ENCODE measurements at places on chromosomes 3 and 15.
A peak's percentile ranks its signal among the peaks of the same experiment; 100 is the strongest.

GRCh38 chr15:40087068-40087810, 21.4 kb downstream of the BMF start:
- DNase-seq = no peak

DNA sequence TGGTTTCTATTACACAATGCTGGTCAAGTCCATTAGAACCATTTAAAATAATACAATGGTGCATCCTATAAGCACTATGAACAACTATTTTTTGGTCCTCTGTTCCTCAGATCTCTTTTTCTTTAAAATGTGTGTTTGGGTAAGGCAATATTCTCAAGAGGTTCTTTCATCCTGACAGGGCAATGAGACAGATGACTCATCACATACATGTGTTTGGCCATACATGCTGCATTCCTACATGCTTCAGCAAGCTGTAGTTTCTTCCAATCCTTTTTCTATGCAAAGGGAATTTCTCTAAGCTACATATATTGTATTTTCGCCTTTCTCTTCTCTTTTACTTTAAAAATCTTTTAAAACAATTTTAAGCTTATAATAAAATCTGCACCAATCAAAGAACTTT, 52.7 kb downstream of the OTOL1 start:
- DNase-seq = no peak

GRCh38 chr3:67109651-67110204, 111.6 kb downstream of the KBTBD8 start:
- DNase-seq = peak; percentile 57

GRCh38 chr3:140319739-140320138, 358.1 kb upstream of the TRIM42 start:
- no peak for DNase-seq

DNA sequence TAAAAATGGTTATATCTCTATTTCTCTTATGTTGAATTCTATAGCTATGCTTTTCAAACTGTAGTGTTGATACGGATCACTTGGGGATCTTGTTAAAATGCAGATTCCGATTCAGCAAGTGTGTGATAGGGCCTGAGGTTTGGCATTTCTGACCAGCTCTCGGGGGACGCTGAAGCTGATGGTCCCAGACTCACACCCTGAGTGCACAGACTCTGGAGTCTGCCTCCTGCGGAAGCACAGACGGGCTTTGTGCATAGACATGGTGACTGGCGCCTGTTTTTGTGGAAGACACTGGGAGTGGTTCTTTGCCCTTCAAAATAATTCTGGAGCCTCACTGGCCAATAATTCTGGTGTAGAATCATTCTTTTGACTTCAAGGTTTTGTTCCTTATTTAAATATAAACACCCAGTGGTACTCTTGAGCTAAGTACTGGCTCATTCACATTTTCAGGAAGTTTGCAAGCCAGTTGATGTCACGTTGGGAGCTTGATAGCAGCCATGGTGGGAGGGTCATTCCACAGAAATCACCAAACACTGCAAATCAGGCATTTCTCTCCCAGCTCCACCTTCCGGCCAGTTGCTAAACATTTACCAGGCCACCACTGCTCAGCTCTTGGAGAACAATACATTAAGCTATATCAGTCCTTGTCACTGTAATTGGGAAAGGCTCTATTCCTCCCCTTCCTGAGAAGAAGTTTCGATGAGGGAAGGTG, 19.2 kb downstream of the CLDN11 start:
- no peak for DNase-seq

- peak; percentile 84 for DNase-seq
Measured at GRCh38 chr3:158792709-158793108, 9.1 kb upstream of the MFSD1 start.

DNA sequence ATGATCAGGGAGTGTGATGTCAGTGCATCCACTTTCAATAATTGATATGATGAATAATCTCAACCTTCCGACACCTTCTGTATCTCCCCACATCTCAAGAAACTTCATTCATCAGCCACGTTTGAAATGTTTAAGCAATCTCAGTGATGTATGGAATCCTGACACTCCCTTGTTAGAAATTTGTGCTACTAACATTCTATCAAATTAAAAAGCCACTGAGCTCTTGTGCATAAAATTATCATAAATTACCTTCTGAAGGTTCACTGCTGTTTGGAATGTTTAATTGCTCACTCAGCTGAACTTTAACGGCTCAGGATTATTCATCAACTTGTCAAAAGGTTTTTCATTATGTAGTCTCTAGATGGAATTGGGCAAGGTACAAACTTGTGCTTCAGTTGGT, 108.4 kb upstream of the DPH6 start:
- no peak for DNase-seq

GRCh38 chr15:66803182-66803729, 101.2 kb downstream of the SMAD6 start:
- peak; percentile 99 for DNase-seq

- no peak for DNase-seq
Measured at GRCh38 chr3:101802179-101802578, 23.2 kb downstream of the NXPE3 start.

DNA sequence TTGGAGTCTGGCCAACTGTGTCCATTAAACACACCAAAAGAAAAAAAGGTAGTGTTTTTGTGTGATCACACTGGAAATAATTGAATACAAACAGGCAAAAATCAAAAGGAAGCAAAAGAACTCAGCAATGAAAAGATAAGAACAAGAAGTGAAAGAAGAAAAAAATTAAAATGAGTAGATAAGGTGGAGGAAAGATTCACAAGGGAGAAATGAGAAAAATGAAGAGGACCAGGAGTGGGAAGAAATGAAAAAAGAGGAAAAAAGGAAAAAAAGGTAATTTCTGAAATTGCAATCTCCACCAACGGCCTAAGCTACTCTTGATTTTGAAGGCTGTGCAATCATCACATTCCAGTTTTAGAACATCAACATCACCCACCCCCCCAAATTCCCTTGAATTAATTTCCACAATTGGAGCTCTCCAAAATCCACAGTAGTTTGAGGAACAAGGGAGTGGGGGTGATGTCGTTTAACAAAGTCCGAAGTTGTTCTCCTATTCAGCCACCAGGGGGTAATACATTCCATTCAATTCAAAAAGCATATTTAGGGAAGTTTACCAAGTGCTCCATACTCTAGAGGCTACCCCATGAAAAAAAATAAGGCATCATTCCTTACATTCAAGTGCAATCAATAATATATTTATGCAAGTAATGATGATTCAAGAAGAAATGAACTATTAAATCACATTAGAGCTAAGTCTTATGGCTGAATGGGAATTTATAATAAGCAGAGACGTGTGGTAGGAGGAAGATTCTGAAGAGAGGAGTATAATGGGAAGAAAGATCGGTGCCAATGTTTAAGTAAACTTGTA, 37.4 kb downstream of the ZNF860 start:
- DNase-seq = peak; percentile 61

DNA sequence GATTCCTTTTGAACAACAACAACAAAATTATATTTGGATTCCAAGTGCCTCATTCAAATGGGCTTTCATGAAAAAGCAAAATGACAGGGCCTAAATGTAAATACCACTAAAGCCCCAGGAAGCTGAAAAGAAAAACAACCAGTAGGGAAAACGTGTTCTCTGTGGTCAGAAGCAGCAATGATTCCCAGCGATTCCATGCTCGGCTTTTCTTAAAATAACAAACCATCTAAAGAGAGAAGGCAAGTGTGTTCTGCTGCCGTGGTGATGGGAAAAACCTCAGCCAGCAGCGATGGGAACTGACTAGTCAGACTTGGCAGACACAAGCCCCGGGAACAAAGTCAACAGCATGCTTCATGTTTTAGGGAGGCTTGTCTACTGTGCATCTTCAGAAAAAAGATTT, 153.6 kb downstream of the TNIK start:
- DNase-seq = peak; percentile 90

GRCh38 chr3:70358978-70359580, 46.6 kb upstream of the MDFIC2 start:
- DNase-seq = peak; percentile 14

GRCh38 chr15:92665100-92665555, 9.6 kb upstream of the FAM174B start:
- DNase-seq = no peak

DNA sequence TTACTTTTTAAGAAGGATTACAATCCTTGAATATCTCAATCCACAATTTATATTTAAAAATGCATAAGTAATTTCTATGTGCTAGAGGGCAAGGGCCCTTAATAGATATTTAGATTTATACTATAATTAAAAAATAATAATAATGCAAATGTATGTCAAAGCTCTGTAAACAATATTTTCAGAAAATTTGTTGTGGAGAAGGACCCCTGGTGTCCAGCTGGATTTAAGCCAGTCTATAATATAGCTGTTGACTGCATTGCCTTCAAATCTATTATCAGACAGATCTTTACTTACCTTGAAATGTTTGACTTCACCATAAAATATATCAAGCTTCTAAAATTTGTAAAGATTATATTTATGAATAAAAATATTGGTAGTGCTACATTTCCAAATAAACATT, 65.6 kb downstream of the ZBTB20 start:
- DNase-seq = no peak

GRCh38 chr3:122782804-122783203, 10.8 kb downstream of the HSPBAP1 start:
- DNase-seq = no peak

- DNase-seq = no peak
Measured at GRCh38 chr15:39651881-39652280, 71.0 kb downstream of the THBS1 start.

DNA sequence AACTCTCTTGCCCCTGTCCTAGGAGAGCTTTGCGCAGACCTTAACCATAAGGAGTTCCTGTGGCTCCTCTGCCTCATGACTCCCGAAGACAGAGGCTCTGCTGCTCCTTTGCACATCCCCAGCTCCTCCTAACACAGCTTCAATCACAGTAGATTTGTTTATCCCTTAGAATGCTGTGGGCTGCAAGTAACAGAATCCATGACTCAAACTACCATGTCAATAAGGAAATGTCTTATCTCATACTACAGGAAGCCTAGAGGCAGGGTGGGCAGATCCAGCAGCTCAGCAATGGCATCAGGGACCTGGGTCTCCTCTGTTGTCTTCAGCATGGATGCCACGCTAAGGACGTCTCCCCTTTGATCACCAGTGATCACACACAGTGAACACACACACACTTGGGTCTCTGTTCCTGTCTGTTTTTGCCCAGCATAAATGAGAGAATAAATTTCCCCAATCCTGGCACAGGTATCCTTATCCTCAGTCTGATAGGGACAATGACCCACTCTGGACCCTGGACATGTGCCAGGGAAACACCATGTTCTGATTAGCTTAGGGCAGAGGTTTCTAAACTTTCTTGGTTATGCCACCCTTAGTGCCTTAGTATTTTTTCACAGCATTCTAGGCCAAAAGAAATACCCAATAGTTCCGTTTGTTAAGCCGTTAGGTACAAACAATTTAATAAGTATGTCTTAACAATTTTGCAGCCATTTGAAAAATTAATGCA, 46.1 kb upstream of the MRPS22 start:
- DNase-seq = no peak

GRCh38 chr3:10459954-10460754, 45.2 kb downstream of the ATP2B2 start:
- DNase-seq = peak; percentile 71

- DNase-seq = no peak
Measured at GRCh38 chr3:131775650-131776049, 259.2 kb downstream of the CPNE4 start.

- no peak for DNase-seq
Measured at GRCh38 chr15:100980410-100981046, 61.4 kb downstream of the LRRK1 start.

DNA sequence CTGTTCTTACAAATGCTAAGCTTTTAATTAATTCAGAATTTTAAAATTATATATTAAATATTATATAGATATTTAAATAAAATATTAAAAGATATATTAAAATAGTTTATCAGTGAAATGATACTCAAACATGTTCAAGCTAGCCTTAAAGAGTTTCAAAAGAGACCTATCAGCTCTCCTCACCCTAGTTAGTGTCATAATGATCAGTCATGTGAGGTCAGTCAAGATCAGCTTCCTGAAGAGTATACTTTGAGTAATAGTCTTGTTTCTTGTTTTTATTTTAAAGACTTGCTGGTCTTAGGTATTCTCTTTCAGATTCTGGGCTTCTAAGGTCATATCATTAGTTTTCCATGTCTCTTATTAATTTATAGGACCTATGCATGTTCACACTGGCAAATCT, 14.5 kb downstream of the EXOG start:
- no peak for DNase-seq

DNA sequence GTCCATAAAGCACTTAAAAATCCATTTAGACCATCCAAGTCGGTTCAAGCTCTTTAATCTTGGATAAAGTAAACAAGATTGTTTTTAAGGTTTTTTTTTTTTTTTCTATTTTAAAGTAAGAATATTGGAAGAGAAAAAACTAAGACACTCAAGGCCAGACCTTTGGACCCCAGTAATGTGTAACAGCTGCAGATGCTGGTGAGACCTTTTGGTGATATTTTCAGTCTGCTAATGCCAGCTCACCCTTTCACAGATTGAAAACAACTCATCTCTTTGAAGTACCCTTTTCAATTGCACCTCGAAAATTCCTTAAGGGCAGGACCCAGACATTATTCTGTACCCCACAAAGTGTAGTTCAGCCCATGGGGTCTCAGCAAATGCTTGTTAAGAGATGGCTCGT, 260.7 kb upstream of the CTNNB1 start:
- DNase-seq = no peak

DNA sequence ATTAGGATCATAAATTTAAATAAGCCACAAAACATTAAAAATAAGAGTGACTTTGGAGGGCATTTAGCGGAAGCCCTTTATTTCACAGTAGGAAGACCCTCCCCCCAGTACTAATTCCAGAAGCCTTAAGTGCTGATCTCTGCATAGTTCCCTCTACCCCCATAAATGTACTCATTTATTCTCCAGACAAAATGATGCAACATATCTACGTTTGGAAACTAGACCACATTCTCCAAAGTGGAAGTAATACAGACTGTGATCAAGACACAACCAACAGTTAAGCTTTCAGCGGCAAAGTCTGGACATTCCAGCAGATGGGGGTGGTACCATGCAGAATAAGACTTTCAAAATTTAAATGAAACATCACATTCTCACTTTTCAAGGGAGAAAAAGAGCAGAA, 44.8 kb upstream of the RPS17 start:
- peak; percentile 50 for DNase-seq

- no peak for DNase-seq
Measured at GRCh38 chr3:184694716-184695115, 17.1 kb downstream of the MAGEF1 start.

GRCh38 chr15:78999636-79000035, 54.8 kb upstream of the CTSH start:
- DNase-seq = no peak

GRCh38 chr3:149536429-149536828, 61.9 kb downstream of the TM4SF4 start:
- DNase-seq = peak; percentile 47
